ENCODE measurements at places on chromosomes 16 and 17.

GRCh38 chr16:13313351-13313750 is 412.0 kb downstream of the SHISA9 start:
- no peak for DNase-seq

DNA sequence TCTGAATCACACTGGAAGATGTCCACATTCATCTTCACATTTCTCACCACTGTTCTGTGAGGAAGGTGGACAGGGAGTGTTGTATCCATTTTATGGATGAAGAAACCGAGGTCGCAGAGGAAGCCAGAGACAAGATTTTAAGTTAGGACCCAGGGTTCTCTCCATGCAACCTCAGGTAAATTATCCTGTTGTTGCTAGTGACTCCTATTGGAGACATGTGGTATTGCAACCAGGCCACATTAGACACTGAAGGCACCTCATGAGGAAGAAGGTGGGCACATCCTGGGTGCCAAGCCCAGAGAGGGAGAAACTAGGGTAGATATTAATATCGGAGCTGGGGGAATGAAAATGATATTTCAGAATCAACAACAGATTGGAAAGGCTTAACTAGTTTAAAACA is 8.5 kb upstream of the WNT9B start:
- DNase-seq, result no peak

GRCh38 chr17:8421571-8421970 is 14.1 kb upstream of the NDEL1 start:
- no peak for DNase-seq

- no peak for DNase-seq
Measured at GRCh38 chr16:85145734-85146531, 33.7 kb upstream of the CIBAR2 start.

DNA sequence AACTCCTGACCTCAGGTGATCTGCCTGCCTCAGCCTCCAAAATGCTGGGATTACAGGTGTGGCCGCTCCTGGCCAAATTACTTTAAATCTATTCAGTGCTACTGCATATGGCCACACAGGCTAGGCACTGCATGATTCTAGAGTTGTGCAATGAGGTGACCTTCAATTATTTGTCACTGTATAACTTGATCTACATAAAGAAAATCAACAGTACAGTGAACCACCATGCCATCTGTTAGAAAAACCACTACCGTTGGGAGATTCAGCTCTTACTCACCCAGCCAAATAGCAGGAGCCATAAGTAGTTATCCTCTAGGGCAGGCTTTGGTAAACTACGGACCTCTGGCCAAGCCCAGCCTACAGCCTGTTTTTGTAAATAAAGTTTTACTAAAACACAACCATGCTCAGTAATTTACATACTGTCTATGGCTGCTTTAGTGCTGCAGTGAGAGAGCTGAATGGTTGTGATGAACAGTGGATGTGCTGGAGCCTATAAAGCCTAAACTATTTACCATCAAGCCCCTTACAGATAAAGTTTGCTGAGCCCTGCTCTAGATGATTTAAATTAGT is 40.7 kb upstream of the TANC2 start:
- no peak for DNase-seq

DNA sequence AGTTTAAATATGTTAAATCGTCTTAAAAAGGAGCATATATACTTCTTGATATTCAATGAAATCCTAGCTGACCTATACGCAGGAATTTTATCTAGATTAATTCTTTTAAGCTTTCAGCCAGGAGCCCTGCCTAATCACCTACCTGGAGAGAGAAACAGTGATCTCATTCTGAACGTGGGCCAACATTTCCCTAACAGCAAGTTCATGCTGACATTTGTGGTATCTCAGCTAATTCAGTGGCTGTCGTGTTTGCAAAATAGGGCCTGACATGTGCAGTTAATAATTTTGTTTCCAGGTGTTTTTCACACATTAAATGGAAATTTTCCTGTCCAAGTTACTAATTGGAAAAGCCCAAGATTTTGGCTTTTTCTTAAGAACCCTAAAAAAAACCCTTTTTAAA is 17.4 kb downstream of the KRT24 start:
- DNase-seq, result no peak

DNA sequence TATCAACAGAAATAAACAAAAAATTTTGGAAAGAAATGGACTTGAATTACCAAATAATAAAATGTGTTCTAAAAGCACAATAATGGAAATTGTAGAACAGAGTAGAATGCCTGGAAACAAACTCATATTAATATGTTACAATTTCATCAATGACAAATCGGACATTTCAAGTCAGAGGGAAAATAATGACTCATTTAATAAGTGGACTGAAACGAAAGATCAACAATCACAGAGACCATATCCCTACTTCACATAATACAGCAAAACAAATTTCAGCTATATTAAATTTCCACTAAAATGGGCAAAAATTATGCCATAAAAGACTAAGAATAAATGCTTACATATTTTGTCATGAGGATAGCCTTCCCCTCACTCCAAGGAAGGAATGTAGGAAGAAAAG is 25.7 kb downstream of the CDYL2 start:
- no peak for DNase-seq

- DNase-seq, result no peak
Measured at GRCh38 chr17:82936768-82937171, 96.9 kb upstream of the ZNF750 start.

DNA sequence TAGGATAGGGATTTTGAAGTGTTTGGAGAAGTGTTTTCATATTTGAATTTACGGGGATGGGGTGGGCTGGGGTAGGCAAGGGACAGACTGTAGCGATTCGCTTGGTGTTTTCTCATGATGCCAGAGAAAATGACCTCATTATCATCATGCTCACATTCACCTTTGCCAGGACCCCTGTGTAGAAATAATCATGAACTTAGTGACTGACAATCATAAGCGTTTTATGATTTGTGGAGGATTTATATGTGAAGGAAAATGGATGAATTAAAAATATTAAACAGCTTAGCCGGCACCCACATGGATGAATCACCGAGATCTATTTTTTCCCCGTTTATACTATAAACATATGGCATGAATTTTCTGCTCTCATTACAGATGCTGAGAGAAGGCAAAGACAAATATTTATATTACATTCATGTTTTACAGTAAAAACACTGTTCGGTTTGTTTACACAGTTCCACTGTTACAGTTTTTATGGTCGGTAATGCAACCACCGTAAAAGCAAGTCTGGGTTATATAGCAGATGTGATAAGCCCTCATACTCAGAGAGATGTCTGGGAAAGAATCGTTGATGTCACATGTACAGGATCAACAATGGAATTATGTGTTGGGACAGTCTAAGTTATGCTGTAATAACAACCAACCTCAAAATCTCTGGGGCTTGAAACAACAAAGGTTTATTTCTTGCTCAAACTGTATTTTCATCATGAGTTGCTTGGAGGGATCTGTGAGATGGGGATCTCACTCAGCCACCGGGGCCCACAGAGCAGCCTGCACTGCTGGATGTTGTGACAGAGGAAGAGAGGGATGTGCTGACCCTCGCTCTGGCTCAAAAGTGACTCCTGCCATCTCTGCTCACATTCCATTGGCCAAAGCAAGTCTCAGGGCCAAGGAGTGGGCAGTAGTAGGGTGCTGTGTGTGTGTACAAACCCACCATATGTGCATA is 85.1 kb downstream of the WWOX start:
- no peak for DNase-seq

DNA sequence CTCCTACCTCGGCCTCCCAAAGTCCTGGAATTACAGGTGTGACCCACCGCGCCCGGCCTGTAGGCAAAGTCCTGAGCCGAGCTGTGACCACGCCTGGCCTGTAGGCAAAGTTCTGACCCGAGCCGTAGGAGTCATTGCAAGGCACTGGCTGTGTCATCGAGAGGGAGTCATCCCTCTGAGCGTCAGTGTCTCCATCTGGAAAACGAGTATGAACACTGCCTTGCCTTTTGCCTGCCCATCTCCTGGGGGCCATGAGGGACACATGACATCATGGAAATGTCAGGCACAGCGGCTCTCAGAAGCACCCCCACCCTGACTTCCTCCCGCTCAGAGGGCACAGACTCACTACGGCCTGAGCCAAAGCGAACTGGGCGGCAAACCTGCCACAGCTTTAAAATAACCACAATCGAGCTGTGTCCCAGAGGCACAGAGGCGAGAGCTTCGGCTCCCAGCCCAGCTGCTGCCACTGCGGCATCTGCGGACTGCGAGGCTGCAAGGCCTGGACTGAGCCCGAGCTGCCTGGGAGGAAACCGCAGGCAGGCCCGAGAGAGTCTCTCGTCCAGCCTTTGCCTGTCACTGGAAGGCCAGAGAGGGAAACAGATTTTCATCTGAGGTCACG is 50.8 kb downstream of the RPH3AL start:
- no peak for DNase-seq

DNA sequence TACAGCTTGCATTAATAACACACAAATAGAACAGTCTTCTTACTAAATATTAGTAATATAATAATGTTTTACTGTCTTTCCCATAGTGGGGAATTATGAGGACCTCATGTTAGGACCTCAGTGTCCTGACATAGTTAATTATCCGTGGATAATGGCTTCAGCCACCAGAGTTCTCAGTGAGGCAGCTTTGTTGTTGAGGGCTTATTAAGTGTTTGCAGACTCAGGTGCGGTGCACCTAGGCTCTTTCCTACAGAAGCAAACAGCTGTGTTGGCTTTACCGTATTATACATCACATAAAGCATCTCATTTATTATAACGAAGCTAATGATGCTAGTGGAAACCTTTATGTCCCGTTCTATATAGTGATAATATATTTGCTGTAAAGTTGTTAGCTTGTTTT is 246.7 kb downstream of the FTO start:
- no peak for DNase-seq

DNA sequence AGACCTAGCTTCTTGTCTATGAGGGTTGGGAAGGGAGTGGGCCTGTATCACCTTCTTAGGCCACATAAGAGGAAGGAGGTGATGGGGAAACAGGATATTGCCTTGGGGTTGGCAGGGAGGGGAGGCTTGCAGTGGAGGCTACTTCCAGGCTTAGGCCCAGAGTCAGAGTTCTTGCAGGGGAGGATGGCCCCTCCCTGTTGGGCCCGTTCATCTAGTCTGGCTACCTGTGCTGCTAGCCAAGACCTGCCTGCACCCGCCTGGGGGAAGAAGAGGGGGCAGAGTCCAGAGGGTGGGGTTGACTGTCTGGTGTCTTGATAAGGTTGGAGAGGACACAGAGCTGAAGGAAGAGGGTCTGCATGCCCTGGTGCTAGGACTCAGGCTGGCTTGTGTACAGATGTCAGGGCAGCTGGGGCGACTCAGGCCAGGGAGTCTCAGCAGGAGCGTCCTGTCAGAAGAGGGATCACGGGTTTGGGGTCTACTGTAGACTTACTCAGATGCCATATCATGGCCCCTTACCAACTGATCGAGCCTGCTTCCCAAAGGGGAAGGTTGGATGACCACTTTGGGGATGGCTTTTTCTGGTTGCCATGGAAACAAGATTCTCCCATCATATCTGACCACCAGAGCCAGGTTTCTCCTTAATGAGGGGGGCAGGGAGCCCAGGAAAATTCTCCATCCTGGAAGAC is 5.3 kb downstream of the KDM6B start:
- DNase-seq, result no peak

- no peak for DNase-seq
Measured at GRCh38 chr17:49523706-49524472, 28.8 kb downstream of the NGFR start.

DNA sequence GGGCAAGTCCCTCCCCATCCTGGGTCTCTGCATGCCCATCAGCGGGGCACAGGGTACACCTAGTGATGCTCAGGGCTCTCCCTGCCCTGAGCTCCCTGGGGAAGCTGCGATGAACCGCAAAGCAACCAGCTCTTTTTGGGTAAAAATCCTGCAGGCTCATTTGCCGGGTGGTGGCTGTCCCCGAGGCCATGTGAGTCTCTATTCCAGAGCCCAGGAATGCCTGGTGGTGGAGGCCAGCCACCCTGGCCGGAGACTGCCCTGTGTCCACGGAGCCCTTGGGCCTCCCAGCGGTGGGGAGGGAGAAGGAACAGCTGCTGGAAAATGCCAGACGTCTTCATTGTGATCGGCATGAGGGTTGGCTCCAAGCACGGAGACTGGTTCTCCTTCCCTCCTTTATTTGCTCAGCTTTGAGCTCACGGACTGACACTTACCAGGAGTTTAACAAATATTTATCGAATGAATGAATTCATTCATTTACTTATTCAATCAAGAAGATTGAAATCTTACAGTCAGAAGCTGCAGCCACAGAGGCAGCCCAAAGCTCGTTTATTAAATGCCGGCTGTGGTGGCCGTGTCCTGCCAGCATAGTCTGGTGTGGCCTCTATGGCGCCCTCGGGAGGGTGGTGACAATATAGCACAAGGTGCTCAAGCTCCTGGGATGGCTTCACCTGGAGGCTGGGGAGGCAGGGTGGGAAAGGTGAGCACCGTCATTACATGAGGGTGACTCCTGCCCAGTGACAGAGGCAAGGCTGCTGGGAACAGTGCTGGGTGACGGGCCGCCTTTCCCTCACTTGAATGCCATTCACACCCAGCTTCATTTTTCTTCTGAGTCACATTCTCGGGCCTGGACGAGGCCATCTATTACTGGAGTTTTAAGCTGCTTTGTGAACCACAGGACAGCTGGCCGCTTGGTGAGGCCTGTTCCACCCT is 31.1 kb upstream of the JPH3 start:
- DNase-seq, result peak; percentile 33

DNA sequence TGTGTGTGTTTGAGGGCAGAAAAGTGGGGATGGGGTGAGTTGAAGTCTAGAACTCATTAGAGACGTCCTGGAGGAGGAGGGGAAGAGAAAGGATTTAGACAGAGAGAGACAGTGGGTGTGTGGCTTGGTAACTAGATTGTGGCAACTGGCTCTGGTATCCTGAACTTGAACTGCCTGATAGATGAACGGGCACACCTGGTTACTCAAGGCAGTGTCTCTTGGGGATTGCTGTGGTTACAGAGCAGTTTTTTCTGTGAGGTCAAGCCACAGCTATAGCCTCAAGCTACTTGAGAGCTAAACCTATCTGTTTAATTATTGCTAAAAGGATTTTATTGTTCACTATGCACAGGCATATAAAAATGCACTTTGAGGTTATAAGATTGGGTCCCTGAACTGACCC is 29.8 kb upstream of the MYH2 start:
- DNase-seq, result no peak

DNA sequence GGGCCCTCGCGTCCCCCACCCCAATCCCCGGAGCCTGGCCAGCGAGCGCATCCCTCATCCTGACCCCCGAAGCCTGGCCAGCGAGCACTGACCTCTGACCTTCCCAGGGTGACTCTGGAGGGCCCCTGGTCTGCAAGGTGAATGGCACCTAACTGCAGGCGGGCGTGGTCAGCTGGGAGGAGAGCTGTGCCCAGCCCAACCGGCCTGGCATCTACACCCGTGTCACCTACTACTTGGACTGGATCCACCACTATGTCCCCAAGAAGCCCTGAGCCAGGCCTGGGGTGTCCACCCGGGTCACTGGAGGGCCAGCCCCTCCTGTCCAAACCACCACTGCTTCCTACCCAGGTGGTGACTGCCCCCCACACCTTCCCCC is 2.3 kb downstream of the TPSD1 start:
- DNase-seq, result no peak

DNA sequence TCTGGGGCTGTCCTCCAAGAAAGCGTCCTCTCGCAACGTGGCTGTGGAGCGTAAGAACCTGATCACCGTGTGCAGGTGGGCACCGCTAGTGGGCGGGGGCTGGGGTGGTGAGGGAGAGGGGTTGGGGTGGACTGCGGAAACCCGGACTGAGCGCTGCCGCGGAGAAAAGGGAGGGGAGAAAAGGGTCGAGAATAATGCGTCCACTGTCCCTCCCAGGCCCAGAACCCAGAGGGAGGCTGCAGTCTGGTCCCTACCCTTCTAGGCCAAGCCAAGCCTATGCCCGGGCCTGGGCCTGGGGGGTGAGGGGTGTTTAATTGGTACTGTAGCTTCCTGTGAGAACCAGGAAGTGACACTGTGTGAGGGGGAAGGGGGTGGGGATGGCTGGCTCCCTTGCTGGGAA is 464 bp downstream of the RUNDC3A start:
- DNase-seq, result no peak

- no peak for DNase-seq
Measured at GRCh38 chr16:1028524-1029258, 43.9 kb upstream of the SSTR5 start.
